ENCODE measurements at places on chromosomes 13 and 19. TPM values are rescaled to one million over a fixed set of nuclear protein-coding genes. Genes with fewer than 3 reads are reported as not detected.

SKA3 gene
- 4.1 TPM for total RNA-seq

OR7A5 gene
- not detected for total RNA-seq

IZUMO4 gene
- total RNA-seq = 11.6 TPM

SRRM5 gene
- 0.18 TPM for total RNA-seq

TMEM150B gene
- total RNA-seq = not detected

CD22 gene
- total RNA-seq = 0.28 TPM

VSIG10L gene
- total RNA-seq = 6.5 TPM

RASGRP4 gene
- total RNA-seq = not detected

ATP1A3 gene
- total RNA-seq = 4.5 TPM

NCR1 gene
- not detected for total RNA-seq

TMEM238 gene
- total RNA-seq = 0.27 TPM

FFAR2 gene
- total RNA-seq = not detected

PSG3 gene
- not detected for total RNA-seq

SYNE4 gene
- total RNA-seq = 6.3 TPM

RFPL4AL1 gene
- total RNA-seq = not detected

ZNF554 gene
- 18.2 TPM for total RNA-seq

ZNF579 gene
- total RNA-seq = 10.3 TPM

MAG gene
- 2.1 TPM for total RNA-seq

ZNF468 gene
- total RNA-seq = 19.9 TPM

FPR3 gene
- total RNA-seq = not detected

PCDH9 gene
- total RNA-seq = 2.4 TPM

TSSK6 gene
- total RNA-seq = 11.9 TPM

SPRED3 gene
- 1.8 TPM for total RNA-seq

RYR1 gene
- total RNA-seq = 12.8 TPM

ZNF667 gene
- total RNA-seq = 3.5 TPM

CRTC1 gene
- total RNA-seq = 12.8 TPM

KPNA3 gene
- 23.8 TPM for total RNA-seq

NFIX gene
- total RNA-seq = not detected

ZNF724 gene
- 5.4 TPM for total RNA-seq

SERTM1 gene
- total RNA-seq = 0.12 TPM

TSHZ3 gene
- total RNA-seq = 0.63 TPM

FRY gene
- total RNA-seq = 13.2 TPM

ALOX5AP gene
- not detected for total RNA-seq

ZNF565 gene
- 1.2 TPM for total RNA-seq

NLRP7 gene
- 1.8 TPM for total RNA-seq

FBXO27 gene
- total RNA-seq = 17.8 TPM

C19orf18 gene
- 1.4 TPM for total RNA-seq

FBXO17 gene
- total RNA-seq = 30.9 TPM

KLK1 gene
- not detected for total RNA-seq

PHLDB3 gene
- total RNA-seq = 45.9 TPM

PROZ gene
- not detected for total RNA-seq

DACH1 gene
- total RNA-seq = 3.7 TPM

ATXN8OS gene
- total RNA-seq = not detected

RDH8 gene
- not detected for total RNA-seq

TGFB1 gene
- 32.6 TPM for total RNA-seq

ERICH4 gene
- not detected for total RNA-seq

RXFP2 gene
- total RNA-seq = not detected
